ENCODE measurements at places on chromosomes 1 and 21.

DNA sequence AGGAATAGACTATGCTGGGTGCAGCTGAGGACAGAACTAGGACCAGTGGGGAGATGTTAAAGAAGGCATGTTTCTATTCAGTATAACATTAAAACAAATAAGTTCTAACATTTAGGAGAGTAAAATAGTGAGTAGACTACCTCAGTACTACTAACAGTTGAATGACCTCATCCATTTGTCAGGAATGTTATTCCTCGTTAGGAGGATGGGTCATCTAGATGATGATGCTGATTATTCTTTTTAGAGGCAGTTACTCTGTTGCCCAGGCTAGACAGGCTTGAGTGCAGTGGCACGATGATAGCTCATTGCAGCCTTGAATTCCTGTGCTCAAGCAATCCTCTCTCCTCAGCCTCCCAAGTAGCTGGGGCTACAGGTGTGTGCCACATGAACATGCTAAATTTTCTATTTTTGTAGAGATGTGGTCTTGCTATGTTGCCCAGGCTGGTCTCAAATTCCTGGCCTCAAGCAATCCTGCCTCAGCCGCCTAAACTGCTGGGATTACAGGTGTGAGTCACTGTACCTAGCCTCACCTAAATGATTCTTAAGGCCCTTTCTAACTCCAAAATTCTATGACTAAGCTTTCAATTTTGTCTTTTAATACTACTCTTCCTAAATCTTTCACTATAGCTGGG is 9.3 kb downstream of the EEIG2 start:
- no peak for DNase-seq

GRCh38 chr1:59110271-59110670 is 186.6 kb upstream of the FGGY start:
- no peak for DNase-seq

GRCh38 chr1:238895911-238896310 is 490.5 kb upstream of the CHRM3 start:
- DNase-seq = no peak

- no peak for DNase-seq
Measured at GRCh38 chr1:14140831-14141401, 440.9 kb downstream of the PRDM2 start.

DNA sequence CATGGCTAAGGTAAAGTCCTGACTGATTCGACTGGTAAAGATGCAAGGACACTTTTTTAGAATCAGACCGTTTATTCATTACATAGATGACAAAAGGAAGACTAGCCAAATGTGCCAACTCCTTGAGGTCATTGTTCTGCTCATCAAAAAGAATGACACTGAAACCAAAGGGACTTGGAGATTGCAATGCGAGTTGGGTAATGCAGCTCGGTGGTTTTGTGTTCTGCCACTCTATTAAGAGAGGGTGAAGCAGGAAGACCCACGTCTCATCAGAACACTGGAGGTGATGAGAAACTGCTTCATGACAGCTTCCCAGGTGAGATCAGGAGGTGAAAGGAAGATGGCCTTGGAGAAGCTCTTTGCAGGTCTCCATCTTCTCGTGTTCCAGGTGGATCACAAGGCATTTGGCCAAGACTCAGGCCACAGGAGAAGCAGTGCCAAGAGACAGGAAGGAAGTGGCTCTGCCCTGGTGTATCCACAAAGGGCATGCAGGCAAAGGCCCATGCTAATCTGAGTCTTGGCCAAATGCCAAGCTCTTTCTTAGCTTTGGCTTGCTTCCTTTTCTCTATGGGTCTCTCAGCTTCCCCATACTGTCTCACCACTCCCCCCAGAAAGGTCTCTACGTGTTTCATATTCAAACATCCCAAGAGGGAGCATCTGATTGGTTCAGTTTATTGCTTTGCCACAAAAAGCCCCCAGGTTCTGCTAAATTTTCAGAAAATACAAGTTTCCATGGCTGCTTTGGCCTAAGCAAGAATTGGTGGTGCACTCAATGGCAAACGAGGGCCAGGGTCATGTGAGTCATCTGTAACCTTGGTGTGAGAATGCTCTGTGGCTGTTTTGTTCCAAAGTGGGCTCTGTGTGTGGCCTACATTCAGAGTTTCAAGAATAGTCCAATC is 5.7 kb upstream of the CCT8 start:
- no peak for DNase-seq

- peak; percentile 22 for DNase-seq
Measured at GRCh38 chr1:17494114-17494729, 45.3 kb upstream of the ARHGEF10L start.

DNA sequence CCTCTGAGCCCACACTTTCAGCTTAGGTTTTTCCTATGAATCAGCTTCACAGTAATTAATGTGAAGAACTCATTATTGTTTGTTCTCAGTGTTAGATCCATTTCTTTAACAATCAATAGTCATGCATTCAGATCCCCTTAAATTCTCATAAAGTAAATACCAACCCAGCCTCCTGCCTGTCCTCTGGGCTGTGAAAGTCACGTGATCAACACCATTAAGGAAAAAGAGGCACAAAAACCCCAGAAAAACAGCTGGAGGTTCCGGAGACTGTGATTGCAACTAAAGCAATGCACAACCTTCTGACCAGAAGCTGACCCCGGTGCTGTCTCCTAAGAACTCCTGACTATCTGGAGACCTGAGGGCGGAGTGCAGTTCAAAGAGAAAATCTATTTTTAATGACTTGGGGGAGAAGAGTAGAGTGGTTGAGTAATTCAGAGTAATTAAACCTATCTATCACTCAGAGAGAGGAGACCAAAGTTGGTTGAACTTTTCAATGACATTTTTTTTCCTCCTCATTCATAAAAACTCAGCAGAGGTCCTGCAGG is 132.5 kb downstream of the PLXNA2 start:
- no peak for DNase-seq

DNA sequence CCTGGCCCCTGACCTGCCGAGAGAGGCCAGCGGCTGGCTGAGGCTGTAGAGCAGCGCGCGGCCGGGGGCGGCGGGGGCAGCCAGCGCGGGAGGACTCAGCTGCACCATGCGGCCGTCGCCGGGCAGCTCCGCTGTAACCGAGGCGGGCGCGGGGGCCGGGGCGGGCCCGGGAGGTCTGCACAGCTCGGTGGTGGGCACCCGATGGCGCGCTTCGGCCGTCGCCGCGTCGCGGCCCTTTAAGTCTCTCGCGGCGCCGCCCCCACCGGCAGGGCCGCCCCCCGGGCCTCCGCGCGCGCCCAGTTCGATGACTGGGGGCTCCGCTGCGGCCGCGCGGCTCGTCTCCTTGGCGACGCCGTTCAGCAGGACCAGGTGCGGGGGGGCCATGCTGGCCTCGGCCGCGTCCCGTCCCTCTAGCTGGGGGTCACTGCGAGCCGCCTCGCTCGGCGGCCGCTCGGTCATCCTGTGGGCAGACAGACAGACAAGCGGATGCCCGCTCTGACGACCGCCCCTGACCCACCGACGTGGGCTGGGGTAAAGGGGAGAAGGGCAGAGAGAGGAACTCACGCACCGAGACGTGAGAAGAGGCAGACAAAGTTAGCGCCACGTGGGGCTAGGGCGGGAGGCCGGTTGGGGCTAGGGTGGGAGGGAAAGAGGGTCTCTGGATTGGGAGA is 6.5 kb downstream of the TAL1 start:
- DNase-seq = no peak

- DNase-seq = no peak
Measured at GRCh38 chr1:119838236-119838635, 27.0 kb upstream of the REG4 start.

DNA sequence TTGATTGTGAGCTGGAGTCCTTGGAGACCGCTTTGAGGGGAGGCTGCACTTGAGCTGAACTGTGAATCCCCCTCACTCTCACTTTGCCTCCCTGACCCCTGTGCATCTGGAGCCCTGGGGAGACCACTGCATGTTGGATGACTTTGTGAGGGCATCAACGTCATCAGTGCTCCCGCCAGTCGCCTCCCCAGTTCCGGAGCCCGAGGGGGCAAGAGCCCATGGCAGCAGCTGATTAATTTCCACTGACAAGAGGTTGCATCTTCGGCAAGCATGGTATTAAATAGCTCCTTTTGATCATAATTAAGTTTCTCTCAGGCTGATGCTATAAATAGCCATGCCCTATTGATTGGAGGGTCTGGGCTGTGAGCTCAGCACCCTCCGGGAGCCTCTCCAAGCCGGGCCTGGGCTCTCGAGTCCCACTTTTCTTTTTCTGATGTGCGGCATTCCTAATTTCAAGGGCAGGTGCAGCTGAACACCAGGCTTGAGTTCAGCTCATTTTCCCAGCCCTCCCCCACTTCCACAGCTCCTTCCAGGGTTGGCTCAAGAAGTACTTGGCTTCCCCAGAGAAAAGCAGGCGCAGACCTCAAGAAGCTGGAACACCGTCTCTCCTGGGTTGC is 33.2 kb downstream of the KCND3 start:
- DNase-seq = no peak

- DNase-seq = no peak
Measured at GRCh38 chr21:36980280-36981048, 14.0 kb upstream of the HLCS start.

DNA sequence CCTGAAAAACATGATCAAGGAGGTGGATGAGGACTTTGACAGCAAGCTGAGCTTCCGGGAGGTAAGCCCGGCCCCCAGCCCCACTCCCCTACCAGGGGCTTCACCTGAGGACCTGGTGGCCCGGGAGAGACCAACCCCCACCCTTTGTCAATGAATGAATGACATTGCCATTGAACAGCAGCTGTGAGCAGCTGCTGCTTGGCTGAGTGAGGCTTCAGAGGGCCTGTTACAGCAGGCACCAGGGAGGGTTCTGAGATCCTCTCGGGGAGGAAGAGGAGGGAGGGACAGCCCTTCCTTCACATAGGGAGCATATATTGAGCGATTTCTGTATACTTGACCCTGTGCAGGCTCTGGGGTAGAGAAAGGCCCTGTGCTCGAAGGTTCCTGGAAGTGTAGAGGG is 12.3 kb upstream of the CTRC start:
- DNase-seq = no peak

DNA sequence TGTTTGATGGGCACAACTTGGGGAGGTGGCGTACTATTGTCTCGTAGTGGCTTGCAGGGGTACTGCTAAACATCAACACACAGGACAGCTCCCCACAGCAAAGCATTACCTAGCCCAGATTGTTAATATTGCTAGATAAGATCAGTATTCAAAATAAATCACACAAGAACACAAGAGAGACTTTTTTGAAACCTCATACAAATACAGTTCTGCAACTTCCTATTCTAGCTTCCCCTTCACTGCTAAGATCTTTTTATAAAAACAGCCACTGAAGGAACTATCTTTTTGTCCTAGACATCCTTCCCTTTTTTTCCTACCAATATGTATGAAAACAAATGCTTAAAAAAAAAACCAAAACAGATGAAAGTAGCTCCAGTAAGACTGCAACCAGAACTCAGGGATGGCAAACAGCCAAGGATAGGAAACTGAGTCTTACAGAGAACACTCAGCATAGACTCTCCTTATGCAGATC is 137.8 kb upstream of the KRTAP19-8 start:
- DNase-seq = no peak

GRCh38 chr1:168498159-168498631 is 45.6 kb downstream of the XCL2 start:
- no peak for DNase-seq

- no peak for DNase-seq
Measured at GRCh38 chr1:229582011-229582694, 23.6 kb upstream of the ABCB10 start.

DNA sequence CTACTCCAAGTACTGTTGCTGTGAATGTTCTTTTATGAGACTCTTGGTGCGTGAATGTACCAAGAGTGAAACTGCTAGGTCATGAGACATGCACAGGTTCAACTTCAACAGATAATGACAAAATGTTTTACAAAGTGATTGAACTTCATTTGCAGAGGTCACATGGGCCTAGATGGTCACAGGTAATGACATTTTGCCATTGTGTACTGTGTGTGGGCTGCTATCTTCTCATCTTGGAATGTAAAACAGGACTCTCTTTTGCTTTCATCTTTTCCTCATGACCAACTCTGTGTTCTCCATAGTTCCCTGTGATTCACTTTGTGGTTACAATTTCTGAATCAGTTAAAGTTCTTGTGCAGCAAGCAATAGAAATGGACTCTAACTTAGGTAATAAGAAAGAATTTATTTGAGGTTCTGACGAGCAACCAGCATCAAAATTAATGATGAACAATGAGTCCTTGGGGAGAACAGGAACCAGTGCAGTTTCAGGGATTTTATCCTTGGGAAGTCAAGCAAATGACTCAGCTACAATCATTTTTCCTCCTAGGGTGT is 16.2 kb upstream of the TSNAX start:
- no peak for DNase-seq

DNA sequence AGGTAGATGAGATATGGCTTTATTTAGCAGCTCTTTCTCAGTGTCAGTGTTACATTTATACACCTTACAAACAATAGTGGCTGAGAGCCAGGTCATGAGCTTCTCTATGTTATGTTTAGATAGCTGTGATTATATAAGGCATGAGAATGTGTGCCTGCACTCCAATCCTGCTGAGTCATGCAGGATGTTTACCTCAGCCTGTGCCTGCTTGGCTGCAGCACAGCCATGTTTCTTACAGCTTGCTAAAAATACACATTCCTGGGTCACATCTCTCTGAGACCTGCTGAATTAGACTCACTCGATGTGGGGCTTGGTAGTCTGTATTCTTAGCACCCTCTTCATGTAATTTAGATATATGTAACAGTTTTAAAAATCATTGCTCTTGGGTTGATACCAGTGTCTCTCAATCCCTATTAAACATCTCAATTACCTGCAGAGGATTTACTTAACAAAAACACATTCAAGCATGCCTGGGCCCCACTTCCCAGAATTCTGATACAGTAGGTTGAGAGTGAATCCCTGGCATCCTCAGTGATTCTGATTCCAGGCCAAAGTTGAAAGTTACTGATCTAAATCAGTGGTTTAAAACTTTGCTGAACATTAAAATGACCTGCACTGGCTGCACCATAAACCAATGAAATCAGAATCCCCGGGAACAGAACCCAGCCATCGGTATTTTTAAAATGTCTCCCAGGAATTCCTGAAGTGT is 107.5 kb downstream of the GDAP2 start:
- DNase-seq = no peak

GRCh38 chr1:22712502-22713271 is 2.0 kb downstream of the EPHB2 start:
- no peak for DNase-seq

DNA sequence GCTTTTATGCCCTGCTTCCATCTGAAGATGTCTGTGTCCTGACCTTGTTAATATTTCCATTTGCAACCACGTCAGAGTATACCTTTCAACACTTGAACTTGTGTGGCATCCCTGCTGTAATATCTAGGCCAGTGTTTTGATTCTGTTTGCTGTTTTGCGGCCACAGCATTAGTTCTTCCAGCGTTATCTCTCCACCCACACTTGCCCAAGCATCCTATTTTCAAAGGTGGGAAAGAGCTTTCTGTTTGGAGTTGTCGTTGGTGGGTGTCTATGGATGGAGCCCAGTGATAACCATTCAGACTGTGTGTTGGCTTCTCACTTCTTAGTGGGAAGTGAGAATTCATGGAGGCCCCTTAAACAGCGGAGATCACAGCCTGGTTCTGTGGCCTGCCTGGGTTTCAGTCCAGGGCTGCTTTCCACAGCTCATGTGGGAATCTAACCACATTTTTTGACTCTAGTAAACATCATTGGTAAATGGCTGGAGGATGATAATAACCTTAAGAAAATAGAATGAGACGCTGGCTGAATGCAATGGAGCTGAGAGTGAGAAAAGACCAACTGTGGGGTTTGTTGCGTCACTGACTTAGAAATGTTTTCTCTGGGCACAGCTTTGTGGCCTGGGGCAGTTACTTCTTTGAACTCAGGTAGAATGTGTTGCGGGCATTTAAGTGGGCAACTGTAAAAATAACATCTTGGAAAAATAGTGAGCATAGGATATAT is 7.6 kb downstream of the TENT5C start:
- no peak for DNase-seq
